ENCODE measurements at places on chromosomes 13 and 19. TPM values are rescaled to one million over a fixed set of nuclear protein-coding genes. Genes with fewer than 3 reads are reported as not detected.

DNA sequence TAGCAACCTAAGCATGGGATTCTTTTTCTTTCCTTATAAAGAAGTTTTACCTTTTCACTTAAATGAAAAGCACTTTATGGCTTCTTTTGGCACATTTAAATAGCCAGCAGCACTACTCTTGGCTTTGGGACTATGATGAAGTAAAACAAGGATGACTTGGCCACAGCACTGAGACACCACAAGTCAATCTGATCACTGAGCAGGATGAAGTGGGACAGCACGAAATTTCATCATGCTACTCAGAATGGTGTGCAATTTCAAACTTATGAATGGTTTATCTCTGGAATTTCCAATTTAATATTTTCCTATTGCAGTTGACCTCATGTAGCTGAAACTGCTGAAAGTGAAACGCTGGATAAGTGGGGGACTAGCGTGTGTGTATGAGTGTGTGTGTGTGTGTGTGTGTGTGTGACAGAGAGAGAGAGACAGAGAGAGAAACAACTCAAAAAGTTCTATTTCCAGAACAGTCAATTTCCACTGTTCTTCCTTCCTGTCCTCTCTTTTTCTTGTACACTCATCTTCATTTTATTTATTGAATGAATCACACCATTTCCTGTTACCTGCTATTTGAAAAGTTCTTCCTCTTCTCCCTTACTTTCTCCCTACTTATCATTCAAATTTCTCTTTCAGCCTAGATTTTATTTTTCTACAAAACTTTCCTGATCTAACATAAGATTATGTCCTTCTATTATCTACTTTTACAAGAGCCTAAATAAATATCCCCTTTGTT lies 414.2 kb upstream of the MIR17HG start:
- DNase-seq, result no peak

GRCh38 chr13:45327253-45327955 lies 13.6 kb downstream of the TPT1 start:
- DNase-seq, result no peak

- no peak for DNase-seq
These were observed 107.1 kb downstream of the DACH1 start for GRCh38 chr13:71759651-71760511.

DNA sequence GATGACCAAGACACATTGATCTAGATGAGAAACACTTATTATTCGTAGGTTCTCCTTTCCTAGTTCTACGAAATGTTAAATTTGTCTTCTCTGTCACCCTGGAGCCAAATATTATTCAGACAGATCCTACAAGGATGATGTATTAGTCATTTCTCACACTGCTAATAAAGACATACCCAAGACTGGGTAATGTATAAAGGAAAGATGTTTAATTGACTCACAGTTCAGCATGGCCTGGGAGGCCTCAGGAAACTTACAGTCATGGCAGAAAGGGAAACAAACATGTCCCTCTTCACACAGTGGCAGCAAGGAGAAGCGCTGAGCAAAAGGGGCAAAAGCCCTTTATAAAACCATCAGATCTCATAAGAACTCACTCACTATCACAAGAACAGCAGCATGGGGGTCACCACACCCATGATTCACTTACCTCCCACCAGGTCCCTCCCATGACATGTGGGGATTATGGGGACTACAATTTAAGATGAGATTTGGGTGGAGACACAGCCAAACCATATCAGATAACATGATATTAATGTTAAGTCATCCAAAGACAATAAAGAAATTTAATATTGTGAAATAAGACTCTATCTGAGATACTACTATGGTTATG lies 1248.8 kb upstream of the SLC10A2 start:
- no peak for DNase-seq

DNA sequence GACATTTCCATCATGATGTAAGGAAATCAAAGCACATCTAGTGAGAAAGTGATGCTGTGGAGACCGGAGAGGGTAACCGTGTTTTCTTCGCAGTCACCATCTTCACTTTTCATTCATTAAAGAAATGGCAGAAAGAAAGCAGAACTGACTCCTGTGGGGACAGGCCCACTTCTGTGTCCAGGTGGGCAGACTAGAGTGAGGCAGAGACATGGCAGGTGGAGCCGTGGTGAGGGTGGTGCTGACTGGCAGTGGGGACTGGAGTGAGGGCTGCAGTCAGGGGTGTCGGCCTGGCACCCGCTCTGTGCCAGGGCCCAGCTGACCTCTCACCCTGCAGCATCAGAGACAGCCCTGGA lies 71.4 kb upstream of the MCF2L start:
- no peak for DNase-seq

The ZNF132 gene
- total RNA-seq, result 8.2 TPM

The KCNJ14 gene
- total RNA-seq, result 1.4 TPM

The MBD3L3 gene
- not detected for total RNA-seq

Data from ovary (tissue), 10 donors.